ENCODE measurements at places on chromosomes 1 and 21.

- DNase-seq = no peak
These were observed 19.4 kb downstream of the ENO1 start for GRCh38 chr1:8858888-8859706.

DNA sequence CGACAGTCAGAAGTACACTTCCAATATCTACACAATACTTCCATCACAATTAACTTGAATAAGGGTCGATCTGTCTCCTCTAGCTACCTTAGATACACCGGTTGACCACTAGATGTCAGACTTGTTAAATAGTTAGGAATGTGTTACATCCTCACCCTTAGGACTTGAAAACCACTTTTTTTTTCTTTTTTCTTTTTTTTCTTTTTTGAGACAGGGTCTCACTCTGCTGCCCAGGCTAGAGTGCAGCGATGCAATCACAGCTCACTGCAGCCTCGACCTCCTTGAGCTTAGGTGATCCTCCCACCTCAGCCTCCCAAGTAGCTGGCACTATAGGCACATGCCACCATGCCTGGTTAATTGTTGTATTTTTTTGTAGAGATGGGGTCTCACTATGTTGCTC lies 120.4 kb upstream of the GREM2 start:
- DNase-seq = peak; percentile 51

DNA sequence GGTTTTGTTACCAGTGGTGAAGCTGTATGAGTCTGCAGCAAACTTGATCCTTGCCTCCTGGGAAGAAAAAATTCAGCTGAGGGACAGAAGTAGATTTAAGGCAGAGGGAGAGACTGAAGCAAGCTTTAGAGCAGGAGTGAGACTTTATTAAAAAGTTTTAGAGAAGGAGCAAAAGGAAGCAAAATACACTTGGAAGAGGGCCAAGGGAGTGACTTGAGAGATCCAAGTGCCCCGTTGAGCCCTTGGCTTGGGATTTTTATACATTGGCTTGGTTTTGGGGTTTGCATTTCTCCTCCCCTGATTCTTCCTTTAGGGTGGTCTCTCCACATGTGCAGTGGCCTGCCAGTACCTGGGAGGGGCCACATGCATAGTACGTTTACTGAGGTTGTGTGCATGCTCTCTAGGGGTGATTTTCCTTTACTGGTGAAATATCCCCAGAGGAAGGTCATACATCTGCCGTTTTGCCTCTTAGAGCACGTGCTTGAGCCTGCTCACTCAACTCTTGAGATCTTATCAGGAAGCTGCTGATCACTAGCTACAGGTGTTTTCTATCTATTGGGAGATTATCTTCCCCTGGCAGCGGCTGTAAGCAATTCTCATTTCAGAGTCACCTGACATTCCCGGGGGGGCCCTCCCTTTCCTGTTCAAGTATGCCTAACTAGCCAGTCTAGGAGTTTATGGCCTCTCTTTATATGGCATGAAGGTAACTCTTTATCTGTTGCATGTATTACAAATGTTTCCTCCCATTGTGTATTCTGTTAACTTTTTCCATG lies 20.3 kb downstream of the FASLG start:
- DNase-seq = no peak

- DNase-seq = no peak
These were observed 60.6 kb upstream of the STUM start for GRCh38 chr1:226487921-226488320.

DNA sequence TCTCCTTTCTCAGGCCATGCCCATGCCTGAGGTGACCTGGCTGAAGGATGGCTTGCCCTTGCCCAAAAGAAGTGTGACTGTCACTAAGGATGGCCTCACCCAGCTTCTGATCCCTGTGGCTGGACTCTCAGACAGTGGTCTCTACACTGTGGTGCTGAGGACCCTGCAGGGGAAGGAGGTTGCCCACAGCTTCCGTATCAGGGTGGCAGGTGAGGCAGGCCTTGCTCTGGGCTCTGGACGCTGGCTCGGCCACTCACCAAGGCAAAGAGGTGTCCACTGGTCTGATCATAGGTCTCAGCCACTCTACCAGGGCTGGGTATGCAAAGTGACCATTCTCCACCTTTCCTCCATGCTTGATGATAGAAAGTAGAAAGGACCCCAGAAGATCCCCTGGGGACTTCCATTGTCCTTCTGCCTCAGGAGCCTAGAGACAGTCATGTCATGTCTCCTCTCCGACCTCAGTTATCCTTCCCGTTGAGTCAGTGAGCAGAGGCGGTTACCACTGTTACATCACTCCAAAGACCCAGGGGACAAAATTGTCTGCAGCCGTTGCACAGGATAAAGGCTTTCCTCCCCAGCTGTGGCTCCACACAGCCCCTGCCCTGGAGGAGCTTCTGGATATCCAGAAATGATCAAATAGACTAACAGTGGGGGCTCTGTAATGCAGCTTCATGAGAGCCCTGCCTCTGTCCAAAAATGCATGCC lies 34.2 kb downstream of the IGFN1 start:
- DNase-seq = no peak

GRCh38 chr1:48084826-48085225 lies 87.6 kb upstream of the TRABD2B start:
- no peak for DNase-seq

DNA sequence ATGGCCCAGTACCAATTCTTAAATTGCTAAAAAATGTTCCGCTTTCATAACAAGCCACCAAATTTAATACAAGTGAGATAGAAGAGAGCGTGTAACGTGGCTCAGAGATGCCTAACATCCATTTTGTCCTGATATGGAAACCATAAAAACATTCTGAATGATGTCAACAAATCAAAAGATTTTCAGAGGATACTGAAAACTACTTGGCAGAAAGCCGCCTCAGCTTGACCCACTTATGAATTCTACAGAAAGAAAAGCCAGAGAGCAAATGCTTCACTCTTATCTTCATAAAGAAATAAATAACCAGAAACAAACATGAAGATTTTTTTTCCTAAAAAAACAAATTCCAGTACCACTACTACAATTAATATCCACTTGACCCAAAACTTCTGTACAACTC lies 41.2 kb downstream of the OMA1 start:
- no peak for DNase-seq

DNA sequence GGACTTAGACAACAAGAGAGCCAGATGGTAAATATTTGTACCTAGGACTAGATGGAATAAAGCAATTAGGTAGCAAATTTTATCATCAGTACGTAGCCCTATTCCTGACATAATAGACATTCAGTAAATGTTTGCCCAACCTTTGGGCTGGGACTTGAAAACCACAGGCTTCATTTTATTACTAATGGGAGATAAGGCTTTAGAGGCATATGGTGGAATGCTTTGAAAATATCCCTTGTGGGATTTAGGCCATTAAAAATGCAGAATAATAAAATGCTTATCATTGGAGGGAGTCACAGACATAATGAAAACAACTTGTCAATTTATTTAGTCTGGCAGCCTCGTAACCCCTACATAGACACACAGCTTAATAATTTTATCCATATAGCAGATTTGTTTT lies 296.1 kb upstream of the SPAG17 start:
- DNase-seq = no peak

- DNase-seq = no peak
These were observed 6.0 kb upstream of the MAP1LC3C start for GRCh38 chr1:242004751-242005495.

GRCh38 chr1:96387785-96388184 lies 333.8 kb upstream of the PTBP2 start:
- DNase-seq = no peak

DNA sequence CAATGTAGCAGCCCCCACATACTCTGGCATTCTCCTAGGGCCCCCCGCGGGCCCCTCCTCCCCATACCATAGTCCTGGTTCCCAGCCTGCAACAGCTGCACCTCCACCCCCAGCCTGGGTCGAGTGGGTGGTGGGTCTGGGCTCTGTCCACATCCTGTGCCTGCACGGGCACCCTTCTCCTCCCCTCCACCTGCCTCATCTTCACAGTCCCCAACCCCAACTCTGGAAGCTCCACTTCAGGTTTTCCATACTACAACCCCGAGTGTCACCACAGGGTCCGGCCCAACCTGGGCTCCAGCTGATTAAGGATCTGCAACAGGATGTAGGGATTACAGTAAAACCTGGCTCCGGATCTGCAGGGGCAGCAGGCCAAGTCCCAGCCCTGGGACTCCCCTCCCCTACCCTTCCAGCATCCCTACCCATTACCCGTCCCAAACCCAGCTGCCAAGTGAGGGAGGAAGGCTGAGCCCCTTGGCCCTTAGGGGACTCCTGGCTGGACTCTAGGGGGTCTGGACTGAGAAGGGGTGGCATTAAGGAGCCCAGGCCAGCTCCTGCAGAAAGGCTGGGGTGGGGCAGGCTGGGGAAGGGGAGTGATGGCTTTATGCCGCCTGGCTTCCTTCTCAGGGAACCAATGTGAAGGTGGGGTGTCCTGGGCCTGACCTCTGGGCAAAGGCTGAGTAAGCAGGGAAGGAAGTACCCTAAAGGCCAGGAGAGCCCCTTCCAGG lies 116.8 kb downstream of the CASZ1 start:
- DNase-seq = no peak

DNA sequence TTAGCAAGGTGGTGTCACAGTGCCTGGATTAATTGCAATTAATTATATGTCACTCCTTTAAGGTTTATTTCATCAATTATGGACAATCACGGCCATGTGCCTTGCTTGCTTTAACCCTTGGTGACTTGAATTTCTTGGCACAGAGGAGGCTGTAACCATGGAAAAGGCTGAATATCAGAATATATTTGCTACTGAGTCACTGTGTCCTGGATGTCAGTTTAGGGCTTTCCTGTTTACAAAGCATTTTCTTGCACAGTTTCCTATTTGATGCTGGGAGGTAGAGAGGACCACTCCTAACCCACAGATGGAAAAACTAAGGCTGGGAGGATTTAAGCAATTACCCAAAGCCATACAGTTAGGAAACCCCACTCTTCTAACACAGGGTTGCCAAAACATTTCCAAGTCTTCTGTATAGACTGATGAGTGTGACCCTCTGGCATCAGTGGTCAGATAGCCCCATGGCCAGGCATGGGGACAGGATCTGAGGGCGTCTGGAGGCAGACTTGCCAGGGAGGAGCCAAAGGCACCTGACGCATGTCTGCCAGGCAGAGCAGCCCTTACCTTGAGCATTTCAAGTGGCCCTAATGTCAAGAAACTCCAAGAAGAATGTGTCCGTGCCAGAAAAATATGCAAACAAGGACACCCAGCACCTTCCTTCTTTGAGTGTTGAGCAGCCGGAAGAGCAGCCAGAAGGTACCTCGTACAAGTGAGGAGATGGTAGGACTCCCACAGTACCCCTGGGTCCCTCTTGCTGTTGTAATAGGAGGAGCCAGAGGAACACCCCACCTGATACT lies 34.4 kb downstream of the KCNN3 start:
- no peak for DNase-seq

- peak; percentile 71 for DNase-seq
These were observed at the start of gene IRF6 for GRCh38 chr1:209805875-209806760. Gene IRF6, minus strand, starts transcription at chr1:209806142. Its CDS starts 4,729 bp downstream, at chr1:209801413.

- no peak for DNase-seq
These were observed 27.1 kb upstream of the SYT6 start for GRCh38 chr1:114180742-114181141.

GRCh38 chr1:217115404-217116380 lies 392.5 kb upstream of the ESRRG start:
- DNase-seq = no peak

DNA sequence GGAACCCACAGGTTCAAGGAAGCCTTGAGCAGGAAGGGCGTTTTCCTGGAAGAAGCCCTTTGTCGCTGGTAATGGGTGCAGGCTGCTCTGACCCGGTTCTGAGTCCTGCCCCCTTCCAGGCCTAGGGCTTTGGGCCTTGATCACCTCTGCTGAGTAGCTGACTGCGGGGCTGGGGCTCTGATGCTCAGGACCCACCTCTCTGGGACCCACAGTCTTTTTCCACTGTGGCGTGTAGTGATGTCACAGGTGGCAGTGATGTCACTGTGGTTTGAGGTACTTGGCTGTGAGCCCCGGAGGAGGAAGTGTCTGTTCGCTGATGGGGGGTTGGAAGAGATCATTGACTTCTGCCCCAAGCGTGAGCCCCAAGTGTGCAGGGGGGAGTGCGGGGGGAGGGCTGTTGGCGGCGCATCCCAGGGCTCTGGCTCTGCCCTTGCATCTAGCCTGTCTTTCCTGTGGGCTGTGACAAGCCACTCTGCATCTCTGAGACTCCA lies 6.9 kb downstream of the TNFRSF1B start:
- no peak for DNase-seq

GRCh38 chr1:184889166-184889565 lies 85.1 kb downstream of the NIBAN1 start:
- DNase-seq = no peak

DNA sequence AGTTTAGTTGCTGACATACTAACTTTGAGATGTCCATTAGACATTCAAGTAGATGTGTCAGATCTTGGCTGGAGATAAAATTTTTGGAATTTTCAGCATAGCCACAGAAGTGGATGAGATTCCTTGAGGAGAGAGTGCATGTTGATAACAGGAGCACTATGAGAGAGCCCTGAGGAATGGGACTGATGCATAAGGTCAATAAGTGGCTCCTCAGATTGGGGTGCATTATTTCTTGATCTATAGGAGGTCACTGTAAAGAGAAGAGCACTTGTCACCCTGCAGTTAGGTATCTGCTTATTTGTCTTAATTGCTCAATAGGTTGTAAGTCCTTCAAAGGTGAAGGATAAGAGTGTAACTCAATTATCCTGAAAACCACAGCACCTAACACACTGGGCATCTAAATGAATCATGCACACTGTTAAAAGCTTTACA lies 52.0 kb upstream of the TACSTD2 start:
- DNase-seq = no peak

DNA sequence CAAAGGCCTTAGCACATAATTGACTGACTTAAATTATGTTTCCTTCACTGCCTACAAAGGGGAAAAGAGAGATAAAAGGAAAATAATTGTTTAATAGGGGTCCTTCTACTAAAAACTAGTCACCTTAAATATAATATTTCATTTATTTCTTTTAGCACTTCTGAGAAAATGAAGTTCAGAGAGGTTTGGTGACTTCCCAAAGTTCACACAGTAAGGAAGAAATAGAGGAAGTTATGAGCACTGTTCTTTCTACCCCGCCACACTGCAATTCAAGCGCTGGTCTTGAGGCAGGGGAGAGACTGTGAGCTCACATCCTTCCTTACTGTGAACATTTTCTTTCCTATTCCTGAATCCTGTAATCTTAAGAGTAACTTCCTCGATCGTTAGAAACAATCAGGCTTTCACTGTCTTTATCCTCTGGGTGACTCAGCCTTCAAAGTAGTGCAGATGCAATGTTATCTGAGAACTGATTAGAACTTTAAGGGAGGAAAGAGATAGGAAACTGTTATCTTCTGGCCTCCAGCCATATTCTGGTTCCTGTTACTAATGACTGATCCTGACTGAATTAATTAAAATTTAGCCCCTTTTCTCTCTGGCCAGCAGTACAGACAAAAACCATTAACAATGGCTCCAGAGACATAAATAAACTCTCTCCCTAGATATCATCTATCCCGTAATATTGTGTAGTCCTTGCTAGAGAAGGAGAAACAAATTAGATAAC lies 6.8 kb downstream of the RGS5 start:
- peak; percentile 45 for DNase-seq

- no peak for DNase-seq
These were observed 140.6 kb upstream of the CXADR start for GRCh38 chr21:17372200-17372599.

DNA sequence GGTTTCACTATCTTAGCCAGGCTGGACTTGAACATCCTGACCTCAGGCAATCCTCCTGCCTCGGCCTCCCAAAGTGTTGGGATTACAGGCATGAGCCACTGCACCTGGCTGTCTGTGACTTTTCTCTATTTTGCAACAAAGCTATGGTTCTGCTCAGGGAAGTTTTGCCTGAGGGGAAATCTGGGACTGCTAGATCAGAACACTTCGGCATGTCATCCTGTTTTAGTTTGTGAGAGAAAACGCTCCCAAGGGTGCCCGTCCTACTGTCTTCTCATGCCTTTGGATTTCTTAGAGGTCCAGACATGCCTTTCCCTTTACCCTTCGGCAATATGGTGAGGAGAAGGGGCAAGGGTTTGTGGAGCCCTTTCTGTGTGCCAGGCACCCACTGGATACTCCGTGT lies 5.6 kb upstream of the CORT start:
- no peak for DNase-seq
